ENCODE measurements at places on chromosomes 5 and 9. TPM values are rescaled to one million over a fixed set of nuclear protein-coding genes. Genes with fewer than 3 reads are reported as not detected.
A peak's percentile ranks its signal among the peaks of the same experiment; 100 is the strongest.

ANKRD33B gene
- total RNA-seq = 2.5 TPM

SLCO4C1 gene
- not detected for total RNA-seq

PCDHGA3 gene
- total RNA-seq = not detected

SYK gene
- 0.19 TPM for total RNA-seq

GTF3C4 gene
- total RNA-seq = 9.4 TPM

ADCY2 gene
- not detected for total RNA-seq

LAMC3 gene
- 0.98 TPM for total RNA-seq

DOCK2 gene
- total RNA-seq = 203 TPM

- H3K4me3 ChIP-seq = no peak overlapping the region
- peaks cover 11% of the 10 kb centered on the region for H3K4me1 ChIP-seq
- peak overlapping the region; percentile 2 for H3K27ac ChIP-seq
- no peak for DNase-seq
These were observed 17.4 kb downstream of the GPX3 start for GRCh38 chr5:151037561-151038411.

MSMP gene
- total RNA-seq = not detected

- H3K27me3 ChIP-seq = peaks cover 2% of the 10 kb centered on the region
- H3K27ac ChIP-seq = no peak overlapping the region
- H3K4me1 ChIP-seq = no peaks in the 10 kb centered on the region
- H3K36me3 ChIP-seq = no peaks in the 10 kb centered on the region
- no peak overlapping the region for H3K4me3 ChIP-seq
These were observed 468.8 kb downstream of the BNC2 start for GRCh38 chr9:16401701-16402100.

- no peak overlapping the region for H3K27ac ChIP-seq
- H3K36me3 ChIP-seq = no peaks in the 10 kb centered on the region
- no peaks in the 10 kb centered on the region for H3K4me1 ChIP-seq
- no peaks in the 10 kb centered on the region for H3K27me3 ChIP-seq
- no peak overlapping the region for H3K4me3 ChIP-seq
- DNase-seq = no peak
These were observed 104.7 kb upstream of the GPR151 start for GRCh38 chr5:146620669-146621051.

DNA sequence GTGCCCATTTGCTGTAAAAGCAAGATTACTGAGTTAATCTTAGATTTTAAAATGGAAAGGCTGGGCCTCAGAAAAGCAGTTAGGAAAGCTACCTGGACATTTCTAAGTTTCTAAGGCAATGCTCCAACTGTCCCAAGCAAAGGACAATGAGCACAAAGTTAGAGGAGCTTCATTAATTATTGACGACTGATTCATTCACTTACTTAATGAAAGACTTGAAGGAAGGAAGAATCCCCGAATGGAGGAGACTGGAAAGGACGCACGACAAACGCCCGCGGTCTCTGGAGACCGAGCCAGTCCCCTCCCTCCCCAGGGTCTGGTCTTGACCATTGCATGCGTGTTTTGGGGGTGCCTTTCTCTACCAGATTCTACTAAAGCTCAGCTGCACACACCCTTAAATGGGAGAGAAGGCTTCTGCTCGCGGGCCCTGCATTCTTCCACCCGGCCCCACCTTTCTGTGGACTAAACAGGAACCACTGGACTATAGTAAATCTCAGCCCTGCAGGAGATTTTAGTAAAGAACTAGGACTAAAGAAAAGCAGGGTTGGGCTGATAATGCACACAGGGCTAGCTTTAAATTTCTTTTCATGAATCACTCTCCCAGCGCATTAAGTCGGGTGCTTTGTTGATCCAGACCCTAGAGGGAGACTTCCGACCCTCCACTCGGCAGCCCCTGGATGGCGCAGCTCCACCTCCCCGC lies 44.8 kb downstream of the CTSL start:
- peaks cover 4% of the 10 kb centered on the region for H3K27me3 ChIP-seq
- no peak overlapping the region for H3K4me3 ChIP-seq
- DNase-seq = no peak

DNA sequence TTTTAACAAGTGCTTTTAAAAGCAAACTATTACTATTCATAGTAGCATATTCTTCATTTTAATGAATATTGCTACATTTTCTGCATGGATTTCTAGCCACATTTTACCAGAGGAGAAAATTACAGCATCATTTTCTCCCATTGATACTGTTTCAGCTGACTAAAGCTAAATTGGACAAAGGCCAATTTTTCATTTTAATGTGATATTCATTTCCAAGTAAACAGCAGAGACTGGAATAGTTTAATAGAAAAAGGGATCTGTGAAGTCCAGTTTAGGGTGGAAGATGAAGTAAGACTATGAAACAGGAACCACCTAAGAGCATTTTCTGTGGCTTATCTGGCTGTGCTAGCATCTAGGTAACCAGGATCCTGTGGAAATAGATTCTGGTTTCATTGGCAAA lies 128.1 kb downstream of the GIN1 start:
- peaks cover 3% of the 10 kb centered on the region for H3K36me3 ChIP-seq
- no peak overlapping the region for H3K27ac ChIP-seq
- H3K4me1 ChIP-seq = no peaks in the 10 kb centered on the region
- no peak for DNase-seq

PCSK5 gene
- total RNA-seq = 6.0 TPM

GRCh38 chr5:78112931-78113330 lies 181.6 kb downstream of the AP3B1 start:
- H3K4me1 ChIP-seq = no peaks in the 10 kb centered on the region
- H3K36me3 ChIP-seq = peaks cover 19% of the 10 kb centered on the region
- DNase-seq = no peak
- no peak overlapping the region for H3K4me3 ChIP-seq

CORO2A gene
- total RNA-seq = 8.2 TPM

SEMA4D gene
- total RNA-seq = 156 TPM

DNA sequence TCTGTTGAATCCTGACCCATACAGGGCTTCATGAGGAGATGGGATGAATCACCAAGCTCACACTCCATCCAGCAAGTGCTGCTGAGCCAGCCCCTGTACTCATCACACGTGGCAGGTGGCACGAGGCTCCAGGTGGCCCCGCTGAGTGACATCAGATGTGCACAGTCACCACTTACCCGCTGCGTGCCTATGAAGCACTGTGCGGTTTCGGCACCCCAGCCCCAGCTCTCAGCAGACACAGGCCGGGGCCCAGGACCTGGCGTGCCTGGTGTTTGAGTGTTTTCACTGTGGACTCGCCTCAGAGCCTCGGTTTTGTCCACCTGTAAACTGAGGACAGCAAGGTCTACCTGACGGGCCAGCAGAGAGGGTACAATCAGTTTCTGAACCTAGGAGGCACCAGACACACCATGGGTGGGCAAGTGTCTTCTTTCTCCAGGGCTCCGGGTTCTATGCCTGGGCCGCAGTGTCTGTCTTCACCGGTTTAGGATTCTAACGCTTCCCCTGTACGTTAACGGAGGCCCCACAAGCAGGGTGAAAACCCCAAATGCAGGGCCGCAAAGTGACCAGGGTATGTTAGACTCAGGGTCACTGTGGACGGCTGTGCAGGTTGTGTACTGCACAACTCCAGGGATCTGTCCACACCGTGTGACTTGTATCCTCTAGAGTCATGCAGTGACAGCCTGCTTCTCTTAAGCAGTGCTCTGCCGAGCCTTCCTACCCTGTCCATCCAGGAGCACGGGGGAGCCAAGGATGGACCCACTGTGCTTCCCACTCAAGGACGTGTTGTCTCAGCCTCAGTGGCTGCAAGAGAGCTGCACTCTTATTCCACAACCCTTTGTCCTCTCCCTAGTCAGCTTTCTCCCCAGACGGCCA lies 44.3 kb upstream of the COL5A1 start:
- H3K27ac ChIP-seq = no peak overlapping the region
- DNase-seq = no peak
- no peak overlapping the region for H3K4me3 ChIP-seq
- H3K27me3 ChIP-seq = peaks cover 10% of the 10 kb centered on the region
- H3K4me1 ChIP-seq = no peaks in the 10 kb centered on the region
- H3K36me3 ChIP-seq = no peaks in the 10 kb centered on the region

DNA sequence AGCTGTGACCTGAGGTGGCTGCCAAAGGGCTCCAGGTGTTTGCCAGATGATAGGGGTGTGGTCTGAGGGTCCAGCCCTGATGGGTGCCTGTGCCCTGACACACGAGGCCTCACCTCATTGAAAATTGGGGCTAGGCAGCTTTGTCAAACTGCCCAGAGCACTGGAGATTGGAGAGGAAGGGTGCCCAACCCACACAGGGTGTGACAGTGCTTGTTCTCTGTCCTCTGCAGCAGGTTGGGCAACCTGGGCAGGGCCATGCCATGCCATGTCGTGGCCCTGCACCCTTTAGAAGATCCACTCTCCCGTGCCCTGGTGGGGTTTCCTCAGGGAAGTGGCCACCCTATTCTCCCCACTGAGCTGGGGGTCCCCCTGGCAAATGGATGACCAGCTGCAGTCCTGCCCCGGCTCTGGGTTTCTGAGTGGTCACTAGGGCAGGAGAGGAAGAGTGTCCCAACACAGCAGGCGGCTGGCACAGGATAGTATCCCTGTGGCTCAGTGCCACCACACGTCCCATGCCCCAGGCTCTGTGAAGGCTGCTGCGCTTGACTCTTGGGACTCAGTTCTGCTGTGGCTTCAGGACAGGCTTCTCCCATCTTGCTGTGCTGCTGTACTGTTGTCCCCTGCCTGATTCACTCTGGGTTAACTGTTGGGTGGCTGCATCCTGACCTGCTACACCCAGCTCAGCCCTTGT lies 100.8 kb upstream of the PITX1 start:
- H3K4me3 ChIP-seq = no peak overlapping the region
- H3K4me1 ChIP-seq = peaks cover 4% of the 10 kb centered on the region
- H3K27ac ChIP-seq = no peak overlapping the region
- no peaks in the 10 kb centered on the region for H3K27me3 ChIP-seq
- H3K36me3 ChIP-seq = no peaks in the 10 kb centered on the region
- DNase-seq = no peak

DNA sequence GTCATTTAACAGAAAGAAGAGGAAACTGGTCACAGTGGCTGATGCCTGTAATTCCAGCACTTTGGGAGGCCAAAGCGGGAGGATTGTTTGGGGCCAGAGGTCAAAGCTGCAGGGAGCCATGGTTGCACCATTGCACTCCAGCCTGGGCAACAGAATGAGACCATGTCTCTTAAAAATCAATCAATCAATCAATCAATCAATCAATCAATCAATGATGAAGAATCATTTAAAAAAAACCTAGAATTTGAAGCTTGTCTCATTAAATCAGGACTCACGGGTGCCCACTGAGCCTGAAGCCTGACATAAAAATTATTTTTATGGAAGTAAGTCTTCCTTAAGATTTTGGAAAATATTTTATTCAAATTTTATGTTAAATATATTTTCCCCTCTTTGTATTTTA lies 43.9 kb downstream of the BNIP1 start:
- H3K27ac ChIP-seq = no peak overlapping the region
- H3K27me3 ChIP-seq = no peaks in the 10 kb centered on the region
- no peak overlapping the region for H3K4me3 ChIP-seq
- DNase-seq = no peak
- H3K4me1 ChIP-seq = no peaks in the 10 kb centered on the region
- H3K36me3 ChIP-seq = no peaks in the 10 kb centered on the region

WDR31 gene
- 0.88 TPM for total RNA-seq

DNA sequence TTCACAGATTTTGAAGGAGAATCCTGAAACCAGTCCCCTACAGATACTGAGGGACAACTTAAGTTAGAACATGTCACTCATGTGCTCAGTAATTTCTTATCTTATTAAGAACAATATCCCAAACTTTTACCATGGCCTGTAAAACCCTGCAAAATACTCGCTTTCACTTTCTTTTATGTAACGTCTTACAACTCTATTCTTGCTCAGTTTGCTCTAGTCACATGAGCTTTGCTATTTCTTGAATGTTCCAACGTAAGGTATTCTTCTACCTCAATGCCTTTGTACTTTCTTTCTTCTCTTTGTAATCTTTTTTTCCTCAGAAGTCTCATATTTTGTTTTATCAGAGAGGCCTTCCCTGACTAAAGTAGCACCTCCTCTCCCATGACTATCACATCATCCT lies 14.1 kb downstream of the TMEM38B start:
- DNase-seq = no peak
- peak overlapping the region; percentile 22 for H3K27ac ChIP-seq
- H3K36me3 ChIP-seq = peaks cover 8% of the 10 kb centered on the region
- peaks cover 6% of the 10 kb centered on the region for H3K4me1 ChIP-seq
- H3K27me3 ChIP-seq = no peaks in the 10 kb centered on the region

DNA sequence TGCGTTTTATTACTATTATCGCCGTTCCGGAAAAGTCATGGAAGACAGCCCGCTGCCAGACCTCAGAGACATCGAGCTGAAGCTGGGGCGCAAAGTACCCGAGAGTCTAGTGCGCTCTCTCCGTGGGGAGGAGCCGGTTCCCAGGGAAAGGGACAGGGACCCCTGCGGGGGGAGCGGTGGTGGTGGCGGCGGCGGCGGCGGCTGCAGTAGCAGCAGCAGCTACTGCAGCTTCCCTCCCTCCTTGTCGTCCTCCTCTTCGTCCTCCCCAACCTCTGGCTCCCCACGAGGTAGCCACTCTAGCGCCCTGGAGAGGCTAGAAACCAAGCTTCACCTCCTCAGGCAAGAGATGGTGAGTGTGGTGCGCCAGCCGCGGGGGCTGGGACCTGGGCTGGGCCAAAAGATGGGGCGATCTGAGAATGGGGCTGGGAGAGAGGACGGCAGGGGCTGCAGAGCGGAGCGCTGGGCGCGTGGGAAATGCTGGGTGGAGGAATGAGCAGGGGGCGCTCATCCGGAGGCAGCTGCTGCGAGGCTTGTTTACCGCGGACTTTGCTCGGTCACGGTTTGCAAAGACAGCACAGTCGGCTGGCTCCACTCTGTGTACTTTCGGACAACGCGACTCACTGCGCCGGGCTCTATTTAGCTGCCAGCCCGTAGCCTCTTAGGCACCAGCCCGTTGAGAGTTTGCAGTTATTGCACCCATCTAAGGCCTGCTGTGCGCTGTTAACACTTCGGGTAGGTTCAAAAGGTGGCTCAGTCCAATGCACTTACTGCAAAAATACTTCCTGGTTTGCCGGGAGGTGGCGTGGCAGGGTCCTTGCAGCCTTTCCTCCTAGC lies 1.1 kb downstream of the LURAP1L start:
- H3K27ac ChIP-seq = no peak overlapping the region
- peaks cover 2% of the 10 kb centered on the region for H3K36me3 ChIP-seq
- peak; percentile 8 for DNase-seq

DRD1 gene
- total RNA-seq = not detected

NFIB gene
- total RNA-seq = not detected

GRCh38 chr5:178836628-178837027 lies 23.1 kb upstream of the ZNF354B start:
- no peaks in the 10 kb centered on the region for H3K27me3 ChIP-seq
- no peak overlapping the region for H3K4me3 ChIP-seq
- H3K27ac ChIP-seq = no peak overlapping the region
- no peaks in the 10 kb centered on the region for H3K36me3 ChIP-seq
- no peak for DNase-seq

ENHO gene
- total RNA-seq = 0.19 TPM

SLC6A3 gene
- not detected for total RNA-seq

DNA sequence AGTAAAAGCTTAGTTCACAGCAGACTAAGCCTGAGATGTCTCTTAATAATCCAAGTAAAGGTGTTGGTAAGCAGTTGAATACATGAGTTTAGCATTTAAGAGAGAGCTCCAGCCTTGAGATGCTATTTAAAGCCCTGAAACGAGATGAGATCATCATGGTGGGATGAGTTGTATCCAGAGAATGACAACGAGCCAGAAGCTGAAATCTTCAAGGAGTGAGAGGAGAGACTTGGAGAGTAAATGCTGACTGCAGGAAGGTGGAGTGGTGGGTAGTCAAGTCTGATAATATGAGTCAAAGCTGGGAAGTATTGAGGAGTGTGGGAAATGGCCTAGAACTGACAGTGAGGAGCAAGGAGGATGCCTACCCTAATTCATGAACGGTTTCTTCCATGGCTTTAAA lies 53.7 kb downstream of the PLAC8L1 start:
- H3K27me3 ChIP-seq = peaks cover 28% of the 10 kb centered on the region
- no peaks in the 10 kb centered on the region for H3K4me1 ChIP-seq
- no peak overlapping the region for H3K27ac ChIP-seq
- no peak for DNase-seq
- H3K36me3 ChIP-seq = no peaks in the 10 kb centered on the region
- no peak overlapping the region for H3K4me3 ChIP-seq

ZBTB5 gene
- total RNA-seq = 10.2 TPM

Data from activated naive CD4-positive, alpha-beta T cell treated with anti-CD3 and anti-CD28 coated beads for 36 hours (primary cell).